Midbrain (tissue), 1 donor: ENCODE measurements at places on chromosomes 4 and X.

- DNase-seq: no peak
Measured at GRCh38 chr4:41427931-41428600, 109.9 kb upstream of the LIMCH1 start.

DNA sequence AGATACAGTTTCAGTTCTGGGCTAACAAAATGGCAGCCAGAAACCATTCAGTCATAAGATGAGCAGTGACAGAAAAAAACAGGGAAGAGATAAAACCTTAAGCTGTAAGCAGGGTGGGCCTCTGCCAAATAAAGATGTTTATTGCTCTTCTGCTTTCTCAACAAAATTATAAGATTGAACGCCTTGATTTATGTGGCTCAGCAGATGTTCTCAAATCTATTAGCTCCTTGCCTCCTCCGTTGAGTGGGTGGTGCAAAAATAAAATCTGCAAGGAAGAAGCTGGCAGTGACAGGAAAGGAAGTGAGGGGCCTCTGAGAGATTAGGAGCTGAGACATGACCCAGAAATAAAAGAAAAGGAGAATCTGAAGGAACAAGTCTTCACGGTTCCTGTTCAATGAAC, 206.6 kb downstream of the PTTG2 start:
- DNase-seq: no peak

DNA sequence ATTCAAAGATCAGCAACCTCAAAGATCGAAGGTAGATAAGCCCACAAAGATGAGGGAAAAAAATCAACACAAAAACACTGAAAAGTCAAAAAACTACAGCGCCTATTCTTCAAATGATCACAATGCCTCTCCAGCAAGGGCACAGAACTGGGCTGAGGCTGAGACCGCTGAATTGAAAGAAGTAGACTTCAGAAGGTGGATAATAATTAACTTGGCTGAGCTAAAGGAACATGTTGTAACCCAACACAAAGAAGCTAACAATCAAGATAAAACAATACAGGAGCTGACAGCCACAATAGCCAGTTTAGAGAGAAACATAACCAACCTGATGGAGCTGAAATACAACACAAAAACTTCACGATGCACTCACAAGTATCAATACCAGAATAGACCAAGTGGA, 231.1 kb downstream of the STPG2 start:
- no peak for DNase-seq

DNA sequence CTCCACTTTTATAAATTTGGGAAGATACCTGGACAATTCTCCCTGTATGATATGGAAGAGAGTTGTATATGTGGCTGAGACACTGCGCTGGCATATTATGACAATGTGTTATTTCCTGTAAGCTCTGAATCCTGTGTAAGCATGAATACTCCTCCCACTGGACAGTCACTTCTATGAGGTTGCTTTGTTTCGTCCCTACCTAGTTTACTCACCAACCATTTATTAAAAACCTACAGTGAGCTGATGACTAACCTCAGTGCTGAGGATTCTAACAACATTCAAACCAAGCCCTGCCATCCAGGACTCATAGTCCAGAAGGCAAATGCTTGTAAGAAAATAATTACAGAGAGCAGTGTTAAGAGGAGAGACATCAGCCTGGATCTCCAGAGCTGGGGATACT, 1632.9 kb upstream of the TENM3 start:
- DNase-seq: no peak
